A549 (cell line): ENCODE measurements at places on chromosomes 2 and 18.

GRCh38 chr2:74233648-74234047 lies 35.2 kb downstream of the MTHFD2 start:
- DNase-seq, result no peak

DNA sequence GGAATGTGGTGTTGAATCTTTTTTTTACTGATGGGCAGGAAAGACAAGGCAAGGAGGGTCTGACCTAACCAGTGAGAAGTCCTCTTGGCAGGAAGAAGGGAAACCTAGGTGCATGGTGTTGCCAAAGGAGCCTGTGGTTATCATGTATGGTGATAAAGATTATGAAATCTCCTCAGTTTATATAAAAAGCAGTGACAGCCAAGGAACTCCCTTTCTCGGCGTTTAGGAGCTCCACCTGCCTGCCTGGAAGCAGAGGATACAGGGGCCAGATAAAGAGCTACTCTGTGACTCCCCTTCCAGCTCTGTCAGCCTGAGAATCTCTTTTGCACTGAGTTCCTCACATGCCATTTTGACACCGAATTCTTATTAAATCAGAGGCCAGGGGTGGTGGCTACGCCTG lies 26.1 kb downstream of the COLEC12 start:
- DNase-seq, result no peak

- no peak for DNase-seq
These were observed 148.6 kb downstream of the LRATD1 start for GRCh38 chr2:14781142-14781541.

DNA sequence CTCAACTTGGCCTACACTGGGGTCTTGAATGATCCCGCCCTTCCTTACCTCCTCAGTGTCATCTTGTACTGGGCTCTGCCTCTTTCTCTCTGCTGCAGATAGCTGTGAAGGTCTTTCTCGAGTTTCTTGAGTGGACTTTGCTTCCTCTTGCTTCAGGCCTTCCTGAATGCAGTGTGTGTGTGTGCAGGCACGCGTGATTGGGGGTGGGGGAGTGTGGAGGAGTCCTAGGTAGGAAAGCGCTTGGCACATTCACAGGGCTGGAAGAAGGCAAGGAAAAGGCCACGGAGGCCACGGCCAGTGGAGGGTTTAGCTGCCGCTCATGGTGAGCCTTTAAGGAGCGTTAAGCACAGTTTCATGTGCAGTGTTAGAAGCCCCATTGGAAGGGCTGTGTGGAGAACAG lies 5.5 kb downstream of the RALB start:
- no peak for DNase-seq

- no peak for DNase-seq
These were observed 430.1 kb downstream of the FBXO15 start for GRCh38 chr18:73717570-73717969.

DNA sequence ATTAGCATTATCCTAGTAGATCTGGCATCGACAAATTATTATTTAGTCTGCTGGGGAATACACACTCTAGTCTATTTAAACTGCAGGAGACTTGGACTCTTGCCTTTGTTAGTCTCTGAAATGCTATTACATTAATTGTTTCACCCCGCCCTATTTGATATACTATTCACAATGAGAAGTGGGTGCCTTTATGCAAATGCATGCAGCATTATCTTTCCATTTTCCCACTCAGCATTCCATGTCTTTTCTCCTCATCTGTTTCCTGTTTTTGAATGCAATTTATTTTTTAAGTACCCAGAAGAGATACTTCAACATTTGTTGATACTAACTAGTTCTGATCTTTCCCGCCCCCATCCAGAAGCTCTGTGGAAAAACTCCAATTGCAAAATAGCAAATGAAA lies 395.3 kb upstream of the NXPH2 start:
- no peak for DNase-seq

- DNase-seq, result no peak
These were observed 1.5 kb upstream of the DGUOK start for GRCh38 chr2:73925033-73925704.

DNA sequence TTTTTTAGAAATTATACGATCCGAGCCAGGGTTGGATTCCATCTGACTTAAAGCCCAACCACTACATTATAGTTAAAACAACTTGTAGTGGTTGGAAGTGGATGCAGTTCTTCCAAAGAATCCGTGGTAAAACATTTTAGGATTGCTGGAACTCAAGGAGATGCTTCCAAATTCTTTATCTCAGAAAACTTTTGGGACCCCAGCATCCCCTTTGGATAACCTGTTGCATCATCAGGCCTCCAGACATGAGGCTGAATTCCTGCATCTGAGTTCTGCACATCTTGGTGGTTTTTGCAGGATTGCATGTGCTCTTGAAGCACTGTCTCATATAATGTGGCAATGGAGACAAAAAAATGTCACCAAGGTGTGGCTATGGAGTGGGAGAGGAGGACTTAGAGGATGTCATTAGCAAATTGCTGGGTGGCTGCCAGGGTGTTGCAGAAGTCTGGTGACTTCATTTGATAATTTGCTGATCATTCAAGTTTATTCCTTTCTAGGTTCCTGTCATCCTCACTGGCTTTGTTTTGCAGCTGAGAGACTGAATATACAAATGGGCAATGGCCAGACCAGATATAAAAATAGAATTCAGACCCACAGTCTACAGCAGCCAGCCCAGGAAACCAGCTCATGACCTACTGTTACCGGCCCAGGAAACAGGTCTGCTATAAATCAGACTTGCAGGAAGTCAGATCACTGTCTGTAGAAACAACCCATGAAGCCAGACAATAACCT lies 207.7 kb downstream of the BCL2 start:
- DNase-seq, result no peak

DNA sequence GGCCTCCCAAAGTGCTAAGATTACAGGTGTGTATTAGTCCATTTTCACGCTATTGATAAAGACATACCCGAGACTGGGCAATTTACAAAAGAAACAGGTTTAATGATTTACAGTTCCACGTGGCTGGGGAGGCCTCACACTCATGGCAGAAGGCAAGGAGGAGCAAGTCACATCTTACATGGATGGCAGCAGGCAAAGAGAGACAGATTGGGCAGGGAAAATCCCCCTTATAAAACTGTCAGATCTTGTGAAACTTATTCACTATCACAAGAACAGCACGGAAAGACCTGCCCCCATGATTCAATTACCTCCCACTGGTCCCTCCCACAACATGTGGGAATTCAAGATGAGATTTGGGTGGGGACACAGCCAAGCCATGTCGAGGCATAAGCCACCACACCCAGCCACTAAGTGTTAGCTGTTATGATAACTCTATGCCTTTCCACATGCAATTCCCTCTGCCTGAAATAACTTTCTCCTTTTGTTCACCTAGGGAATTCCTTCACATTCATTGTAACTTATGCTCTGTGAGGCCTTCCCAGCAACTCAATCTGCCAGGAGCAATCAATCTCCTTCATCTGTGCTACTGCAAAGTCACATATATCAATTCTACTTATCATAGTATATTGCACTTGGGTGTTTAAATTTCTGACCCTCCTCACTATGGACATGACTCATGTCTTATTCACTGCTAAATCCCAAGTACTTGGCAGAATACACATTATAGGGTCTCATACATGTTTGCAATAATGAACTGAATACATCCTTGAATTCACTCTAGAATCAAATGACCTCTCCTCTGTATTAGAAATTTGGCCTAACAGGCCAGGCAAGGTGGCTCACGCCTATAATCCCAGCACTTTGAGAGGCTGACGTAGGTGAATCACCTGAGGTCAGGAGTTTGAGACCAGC lies 7.4 kb downstream of the MCEE start:
- no peak for DNase-seq

DNA sequence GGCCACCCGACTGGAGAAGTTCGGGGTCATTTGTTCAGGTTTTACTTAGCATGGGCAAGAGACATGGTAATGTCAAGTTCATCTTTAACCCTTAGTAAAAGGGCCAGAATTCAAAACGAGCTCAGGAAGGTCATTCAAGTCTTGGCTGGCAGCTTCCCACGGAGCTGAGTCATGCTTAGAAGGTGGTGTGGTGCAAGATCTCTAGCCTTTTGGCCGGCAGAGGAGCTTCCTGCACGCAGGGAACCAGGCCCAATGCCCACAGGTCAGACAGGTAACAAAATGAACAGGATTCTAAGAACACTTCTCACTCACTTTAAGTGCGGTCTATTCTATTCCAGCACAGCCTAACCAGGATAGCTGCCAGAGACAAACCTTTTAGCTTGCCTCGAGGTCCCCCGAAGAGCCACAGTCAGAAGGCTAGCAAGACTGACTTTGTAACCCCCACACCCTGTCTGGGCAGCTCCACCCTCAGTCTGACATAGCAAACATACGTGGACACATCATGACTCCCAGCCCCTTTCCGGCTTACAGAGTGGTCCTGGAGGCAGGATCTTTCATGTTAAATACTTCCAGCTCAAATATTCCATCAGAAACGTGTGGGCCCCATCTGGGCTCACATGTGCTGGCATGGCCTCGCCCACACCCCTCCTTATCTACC lies 292.7 kb downstream of the BCL11A start:
- DNase-seq, result peak; percentile 51

DNA sequence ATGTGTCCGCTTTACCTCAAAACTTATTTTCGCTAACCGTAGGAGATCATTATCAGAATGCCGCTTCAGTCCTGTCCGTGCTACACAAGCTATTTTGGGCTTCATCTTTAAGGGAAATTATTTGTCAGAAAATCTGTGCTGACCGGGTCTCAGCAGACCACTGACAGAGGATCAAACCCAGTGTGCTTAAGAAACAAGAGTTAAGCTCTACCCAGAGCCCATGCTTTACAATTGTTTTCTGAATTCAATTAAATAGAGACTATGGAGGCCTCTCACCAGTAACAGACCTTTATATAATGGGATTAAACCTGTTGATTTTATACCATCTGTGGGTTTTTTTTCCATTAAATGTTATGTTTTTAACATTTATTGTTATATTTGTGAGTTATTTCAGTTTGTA lies 1956.7 kb upstream of the PIK3C3 start:
- no peak for DNase-seq

- no peak for DNase-seq
These were observed 27.4 kb upstream of the ERCC3 start for GRCh38 chr2:127321303-127321702.

GRCh38 chr2:156841321-156841720 lies 405.1 kb downstream of the GPD2 start:
- no peak for DNase-seq

DNA sequence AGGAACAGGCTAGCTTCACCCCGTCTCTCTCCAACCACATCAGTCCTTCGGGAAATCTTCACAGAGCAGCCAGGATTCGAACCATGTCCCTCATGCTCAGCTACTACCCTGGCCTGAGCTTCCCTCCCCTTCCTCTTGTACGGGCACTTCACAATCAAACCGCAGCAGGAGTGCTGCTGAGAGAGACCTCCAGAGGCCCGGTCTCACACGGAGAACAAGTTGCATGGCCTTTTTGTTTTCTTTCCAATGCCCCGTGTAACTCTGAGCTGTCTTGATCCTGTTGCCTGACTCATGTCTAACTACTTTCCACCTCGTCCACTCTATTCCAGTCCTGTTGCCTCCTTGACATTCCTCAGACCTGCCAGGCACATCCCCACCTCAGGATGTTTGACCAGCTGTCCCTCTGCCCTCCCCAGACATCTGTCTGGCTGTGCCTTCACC lies 25.4 kb downstream of the FBLN7 start:
- DNase-seq, result no peak

- DNase-seq, result no peak
These were observed 216.3 kb upstream of the ID2 start for GRCh38 chr2:8465560-8465959.

GRCh38 chr2:241310917-241311566 lies 4.4 kb downstream of the HDLBP start:
- DNase-seq, result no peak

GRCh38 chr2:127932199-127932876 lies 46.6 kb upstream of the AMMECR1L start:
- DNase-seq, result no peak

DNA sequence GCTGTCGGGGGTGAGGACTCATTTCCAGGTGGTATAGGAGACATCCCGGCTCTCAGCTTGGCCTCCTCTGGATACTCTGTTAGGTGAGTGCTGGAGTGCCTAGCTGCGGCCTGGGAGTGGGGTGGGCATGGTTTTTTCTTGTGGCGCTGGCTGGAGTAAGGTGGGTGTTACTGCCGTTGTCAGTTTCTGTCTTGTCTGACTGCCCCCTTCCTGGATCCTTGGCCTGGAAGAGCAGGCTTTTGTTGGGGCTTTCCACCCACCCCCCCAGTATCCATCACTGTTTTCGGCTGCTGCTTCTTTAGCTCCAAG lies 69.2 kb downstream of the DGKD start:
- no peak for DNase-seq

- no peak for DNase-seq
These were observed 21.1 kb downstream of the UGP2 start for GRCh38 chr2:63862806-63863205.

DNA sequence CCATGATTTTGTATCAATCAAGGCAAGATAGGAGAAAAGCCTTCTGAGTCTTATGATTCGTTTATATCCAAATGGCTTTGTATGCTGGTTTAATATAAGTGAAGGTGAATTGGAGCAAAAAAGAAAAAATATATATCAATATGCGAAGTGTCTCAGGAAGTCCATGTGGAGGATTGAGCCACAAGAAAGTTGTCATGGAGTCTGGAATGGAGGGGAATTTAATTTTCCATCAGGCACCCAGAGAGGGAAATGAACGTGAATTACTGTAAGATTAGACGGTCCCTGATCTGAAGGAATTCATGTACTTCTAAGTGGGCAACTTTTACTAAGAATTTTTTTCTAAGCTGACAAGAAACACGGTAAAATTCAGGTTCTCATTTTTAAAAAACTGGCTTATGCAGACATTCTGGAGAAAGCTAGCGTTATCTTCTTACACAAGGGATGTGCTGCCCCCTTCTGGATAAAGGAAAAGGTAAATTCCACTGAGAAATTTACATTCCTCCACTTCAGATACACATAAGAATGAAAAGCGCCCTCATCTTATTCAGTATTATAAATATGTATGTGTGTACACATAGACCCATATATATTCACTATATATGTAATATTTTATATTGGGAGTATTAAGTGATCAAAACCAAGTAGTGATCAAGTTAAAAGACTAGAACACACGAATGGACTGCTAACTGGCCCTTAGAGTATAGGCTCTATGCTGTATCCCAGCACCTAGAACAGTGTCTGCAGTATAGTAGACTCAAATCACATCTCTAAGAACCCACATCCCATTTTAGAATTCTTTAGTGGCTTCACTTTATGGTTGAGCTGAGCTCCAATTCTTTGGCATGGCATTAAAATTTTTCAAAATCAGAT lies 289.0 kb upstream of the TFPI start:
- DNase-seq, result peak; percentile 79

DNA sequence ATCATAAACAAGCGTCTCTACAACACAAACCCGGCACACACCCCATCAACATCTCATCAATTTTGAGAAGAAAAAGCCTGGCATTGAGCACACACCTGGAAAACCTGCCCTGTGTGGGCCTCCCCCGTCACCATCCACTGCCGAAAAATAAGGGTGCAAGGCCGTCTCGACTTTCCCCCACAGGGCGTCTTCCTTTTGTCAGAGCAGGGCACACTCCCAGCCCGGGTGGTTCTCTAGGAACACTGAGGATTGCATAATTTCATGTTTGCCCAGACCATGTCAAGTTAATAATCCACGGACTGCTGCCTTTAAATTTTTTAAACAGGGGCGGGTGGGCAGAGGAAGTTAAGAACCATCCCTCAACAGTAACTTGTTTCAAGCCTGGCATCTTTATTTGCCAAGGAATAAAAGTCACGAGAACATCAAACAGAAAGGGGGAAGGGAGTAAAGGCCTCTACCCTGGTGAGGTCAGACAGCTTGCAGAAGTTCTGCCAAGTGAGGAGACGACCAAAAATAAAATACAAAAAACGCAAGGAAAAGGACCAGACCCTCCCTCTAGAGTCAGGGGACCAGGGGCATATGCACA lies 2.1 kb downstream of the TFCP2L1 start:
- peak; percentile 28 for DNase-seq

GRCh38 chr2:14827226-14828023 lies 194.9 kb downstream of the LRATD1 start:
- no peak for DNase-seq

- no peak for DNase-seq
These were observed 135.3 kb downstream of the RTP5 start for GRCh38 chr2:242004902-242005230.
